ENCODE measurements at places on chromosomes 11 and 22. TPM values are rescaled to one million over a fixed set of nuclear protein-coding genes. Genes with fewer than 3 reads are reported as not detected.

DNA sequence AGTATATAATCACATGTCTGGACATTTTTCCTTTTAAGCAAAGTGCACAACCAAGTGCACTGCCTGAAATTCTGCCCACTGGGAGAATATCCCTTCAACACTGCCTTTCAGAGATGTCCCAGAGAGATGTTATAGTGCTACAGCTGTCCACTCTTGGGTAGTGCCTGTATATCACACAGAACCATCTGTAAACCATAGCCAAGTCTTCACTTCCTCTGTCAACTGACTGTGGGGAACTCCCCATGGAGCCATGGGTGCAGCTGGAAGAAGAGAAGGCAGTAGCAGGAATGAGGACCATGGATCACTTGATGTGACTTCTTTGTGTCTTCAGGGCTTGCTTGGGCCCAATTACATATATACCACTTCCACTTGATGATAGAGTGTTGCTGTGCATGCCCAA is 44.6 kb upstream of the LIN7C start:
- H3K27ac ChIP-seq = no peak overlapping the region
- no peak overlapping the region for H3K4me3 ChIP-seq
- no peaks in the 10 kb centered on the region for H3K36me3 ChIP-seq
- H3K27me3 ChIP-seq = no peaks in the 10 kb centered on the region
- DNase-seq = no peak

DNA sequence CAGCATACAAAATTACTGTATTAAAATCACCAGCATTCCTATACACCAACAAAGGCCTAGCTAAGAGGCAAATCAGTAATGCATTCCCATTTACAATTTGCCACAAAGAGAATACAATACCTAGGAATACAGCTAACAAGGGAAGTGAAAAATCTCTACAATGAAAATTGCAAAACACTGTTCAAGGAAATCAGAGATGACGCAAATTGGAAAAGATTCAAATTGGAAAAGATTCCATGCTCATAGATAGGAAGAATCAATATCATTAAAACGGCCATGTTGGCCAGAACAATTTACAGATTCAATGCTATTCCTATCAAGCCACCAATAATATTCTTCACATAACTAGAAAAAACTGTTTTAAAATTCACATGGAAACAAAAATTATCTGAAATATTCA is 123.0 kb upstream of the ANO5 start:
- no peak for DNase-seq
- H3K27me3 ChIP-seq = no peaks in the 10 kb centered on the region
- no peak overlapping the region for H3K4me3 ChIP-seq
- H3K36me3 ChIP-seq = no peaks in the 10 kb centered on the region
- no peak overlapping the region for H3K27ac ChIP-seq
- no peaks in the 10 kb centered on the region for H3K4me1 ChIP-seq

GRCh38 chr11:8671193-8671612 is 11.3 kb downstream of the TRIM66 start:
- H3K4me1 ChIP-seq = peaks cover 11% of the 10 kb centered on the region
- peak overlapping the region; percentile 30 for H3K27ac ChIP-seq
- no peaks in the 10 kb centered on the region for H3K36me3 ChIP-seq
- peak; percentile 30 for DNase-seq
- no peak overlapping the region for H3K4me3 ChIP-seq

GRCh38 chr11:67418476-67419281 is 3.2 kb downstream of the CARNS1 start:
- H3K27me3 ChIP-seq = no peaks in the 10 kb centered on the region
- H3K4me3 ChIP-seq = no peak overlapping the region
- H3K27ac ChIP-seq = no peak overlapping the region

DNA sequence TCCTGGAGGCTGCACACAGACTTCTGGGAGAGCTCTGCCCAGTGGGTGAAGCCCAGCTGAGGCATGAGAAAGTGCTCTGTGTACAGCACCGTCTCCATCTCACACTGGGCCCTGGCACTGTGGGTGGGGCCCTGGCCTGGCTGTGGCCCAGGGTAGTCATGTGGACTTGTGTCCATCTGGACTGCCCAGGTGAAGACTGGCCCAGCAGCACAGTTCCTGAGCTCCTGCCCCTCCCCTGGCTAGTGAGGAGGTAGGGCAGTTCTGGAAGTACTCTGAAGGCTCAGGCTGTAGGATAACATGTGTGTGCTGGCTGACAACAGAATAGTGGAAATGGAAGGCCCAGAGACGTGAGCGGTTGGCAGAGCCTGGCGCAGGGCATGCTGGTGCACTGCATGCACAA is 35.4 kb downstream of the RSPH14 start:
- no peak overlapping the region for H3K27ac ChIP-seq
- H3K36me3 ChIP-seq = no peaks in the 10 kb centered on the region
- no peaks in the 10 kb centered on the region for H3K4me1 ChIP-seq
- H3K4me3 ChIP-seq = no peak overlapping the region
- peak; percentile 30 for DNase-seq

DNA sequence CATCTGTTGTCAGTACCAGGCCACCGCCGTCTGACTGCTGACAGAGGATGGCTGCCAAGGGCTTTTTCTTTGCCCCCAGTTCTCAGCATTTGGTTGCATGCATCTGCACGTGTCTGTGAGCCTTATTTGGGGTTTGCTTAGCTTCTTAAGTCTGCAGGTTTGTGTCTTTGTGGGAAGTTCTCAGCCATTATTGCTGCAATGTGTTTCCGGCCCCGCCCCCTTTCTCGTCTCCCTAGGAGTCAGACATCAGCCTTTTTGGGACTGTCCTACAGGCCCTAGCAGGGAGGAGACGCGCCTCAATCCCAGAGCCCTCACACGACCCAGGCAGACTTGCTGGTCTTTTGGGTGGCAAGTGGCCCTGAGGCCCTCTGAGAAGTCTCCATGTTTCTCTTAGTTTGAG is 8.0 kb downstream of the MOB2 start:
- no peak for DNase-seq
- no peaks in the 10 kb centered on the region for H3K4me1 ChIP-seq
- H3K36me3 ChIP-seq = no peaks in the 10 kb centered on the region
- no peak overlapping the region for H3K4me3 ChIP-seq

GRCh38 chr22:44735518-44736428 is 16.6 kb upstream of the ARHGAP8 start:
- H3K4me1 ChIP-seq = peaks cover 5% of the 10 kb centered on the region
- H3K4me3 ChIP-seq = no peak overlapping the region
- no peaks in the 10 kb centered on the region for H3K36me3 ChIP-seq
- no peaks in the 10 kb centered on the region for H3K27me3 ChIP-seq
- no peak overlapping the region for H3K27ac ChIP-seq

DNA sequence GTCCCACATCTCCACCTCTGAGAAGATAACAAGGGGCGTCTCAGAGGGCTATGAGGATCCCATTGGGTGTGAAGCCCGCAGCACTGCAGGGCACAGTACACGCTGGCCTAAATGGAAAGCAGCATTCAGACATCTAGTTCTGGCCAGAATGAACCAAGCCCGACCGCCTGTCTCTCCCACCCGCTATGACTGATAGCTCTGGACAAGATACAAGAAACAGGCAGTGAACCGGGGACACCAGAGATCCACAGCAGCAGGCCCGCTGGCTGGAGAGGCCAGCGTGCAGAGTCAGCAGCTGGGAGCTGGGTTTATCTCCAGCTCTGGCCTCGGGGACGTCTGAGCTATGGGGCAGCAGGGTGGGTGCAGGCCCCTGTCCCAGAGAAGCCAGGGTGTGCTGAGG is 9.6 kb downstream of the CERK start:
- H3K27me3 ChIP-seq = no peaks in the 10 kb centered on the region
- no peak for DNase-seq
- H3K4me3 ChIP-seq = no peak overlapping the region
- H3K27ac ChIP-seq = peak overlapping the region; percentile 18
- H3K4me1 ChIP-seq = peaks cover 75% of the 10 kb centered on the region
- H3K36me3 ChIP-seq = no peaks in the 10 kb centered on the region

- no peak for DNase-seq
- peaks cover 5% of the 10 kb centered on the region for H3K4me1 ChIP-seq
- H3K27ac ChIP-seq = no peak overlapping the region
Observed at GRCh38 chr22:38798496-38798895, 4.6 kb upstream of the DNAL4 start.

DNA sequence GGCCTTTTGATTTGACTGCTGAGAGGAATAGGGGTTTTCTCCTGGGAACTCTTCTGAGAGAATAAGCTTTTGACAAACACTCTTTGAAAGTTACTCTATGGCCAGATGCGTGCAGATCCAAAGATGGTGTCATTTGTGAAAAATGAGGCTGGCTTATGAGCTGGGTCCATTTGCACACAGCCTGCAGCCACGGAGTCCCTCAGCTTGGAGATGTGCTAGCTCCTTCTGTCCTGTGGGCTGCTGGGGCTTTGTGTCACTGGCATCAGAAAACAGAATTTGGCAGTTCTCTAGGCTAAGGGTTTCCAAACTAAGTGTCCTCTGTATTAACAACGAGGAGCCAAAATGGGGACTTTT is 702.4 kb downstream of the NTM start:
- H3K4me3 ChIP-seq = no peak overlapping the region
- no peaks in the 10 kb centered on the region for H3K36me3 ChIP-seq
- H3K27me3 ChIP-seq = no peaks in the 10 kb centered on the region
- DNase-seq = no peak
- H3K4me1 ChIP-seq = no peaks in the 10 kb centered on the region
- no peak overlapping the region for H3K27ac ChIP-seq

- H3K27me3 ChIP-seq = no peaks in the 10 kb centered on the region
- no peak overlapping the region for H3K4me3 ChIP-seq
- no peak for DNase-seq
- no peak overlapping the region for H3K27ac ChIP-seq
- no peaks in the 10 kb centered on the region for H3K4me1 ChIP-seq
- H3K36me3 ChIP-seq = no peaks in the 10 kb centered on the region
Observed at GRCh38 chr11:116166573-116167465, 606.0 kb downstream of the BUD13 start.

- H3K4me3 ChIP-seq = no peak overlapping the region
- H3K36me3 ChIP-seq = no peaks in the 10 kb centered on the region
- no peak overlapping the region for H3K27ac ChIP-seq
- no peaks in the 10 kb centered on the region for H3K27me3 ChIP-seq
- no peaks in the 10 kb centered on the region for H3K4me1 ChIP-seq
- DNase-seq = no peak
Observed at GRCh38 chr11:13826505-13827278, 135.8 kb upstream of the SPON1 start.

GRCh38 chr22:31177420-31178162 is 17.6 kb downstream of the RNF185 start:
- no peak overlapping the region for H3K4me3 ChIP-seq
- H3K4me1 ChIP-seq = peaks cover 5% of the 10 kb centered on the region
- H3K27me3 ChIP-seq = no peaks in the 10 kb centered on the region
- H3K27ac ChIP-seq = no peak overlapping the region
- H3K36me3 ChIP-seq = no peaks in the 10 kb centered on the region
- DNase-seq = no peak

GRCh38 chr11:67492801-67493547 is 10.1 kb downstream of the AIP start:
- no peak overlapping the region for H3K4me3 ChIP-seq
- DNase-seq = no peak
- no peak overlapping the region for H3K27ac ChIP-seq
- H3K27me3 ChIP-seq = no peaks in the 10 kb centered on the region
- H3K36me3 ChIP-seq = no peaks in the 10 kb centered on the region

GRCh38 chr11:67468456-67468758 is 644 bp downstream of the TMEM134 start:
- no peak for DNase-seq
- no peaks in the 10 kb centered on the region for H3K36me3 ChIP-seq
- H3K27ac ChIP-seq = peak overlapping the region; percentile 87
- H3K4me3 ChIP-seq = peak overlapping the region; percentile 85
- H3K4me1 ChIP-seq = peaks cover 54% of the 10 kb centered on the region
- no peaks in the 10 kb centered on the region for H3K27me3 ChIP-seq

- DNase-seq = no peak
- no peaks in the 10 kb centered on the region for H3K36me3 ChIP-seq
- no peaks in the 10 kb centered on the region for H3K27me3 ChIP-seq
- no peaks in the 10 kb centered on the region for H3K4me1 ChIP-seq
Observed at GRCh38 chr11:76139314-76139713, 67.0 kb downstream of the WNT11 start.

DNA sequence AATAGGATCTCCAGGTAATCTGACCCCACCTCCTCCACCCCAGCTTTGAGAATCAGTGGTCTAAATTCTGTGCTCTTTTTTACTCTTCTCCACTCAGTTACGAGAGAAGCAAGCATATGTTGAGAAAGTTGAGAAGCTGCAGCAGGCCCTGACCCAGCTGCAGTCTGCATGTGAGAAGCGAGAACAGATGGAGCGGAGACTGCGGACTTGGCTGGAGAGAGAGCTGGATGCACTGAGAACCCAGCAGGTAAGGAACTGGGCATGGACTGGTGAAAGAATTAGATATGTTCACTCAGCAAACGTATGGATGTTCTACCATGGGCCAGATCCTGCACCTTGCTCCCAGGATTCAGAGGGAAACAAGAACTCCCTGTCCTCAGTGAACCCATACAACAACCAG is 85.7 kb downstream of the AMOTL1 start:
- H3K4me3 ChIP-seq = no peak overlapping the region
- no peaks in the 10 kb centered on the region for H3K27me3 ChIP-seq
- no peak for DNase-seq
- H3K4me1 ChIP-seq = no peaks in the 10 kb centered on the region
- no peak overlapping the region for H3K27ac ChIP-seq
- peaks cover 35% of the 10 kb centered on the region for H3K36me3 ChIP-seq

GRCh38 chr11:28820296-28820989 is 712.3 kb downstream of the METTL15 start:
- H3K27ac ChIP-seq = no peak overlapping the region
- H3K4me1 ChIP-seq = no peaks in the 10 kb centered on the region
- DNase-seq = no peak
- H3K36me3 ChIP-seq = no peaks in the 10 kb centered on the region
- H3K27me3 ChIP-seq = no peaks in the 10 kb centered on the region

- H3K36me3 ChIP-seq = no peaks in the 10 kb centered on the region
- DNase-seq = no peak
- H3K4me1 ChIP-seq = no peaks in the 10 kb centered on the region
- no peak overlapping the region for H3K27ac ChIP-seq
- H3K4me3 ChIP-seq = no peak overlapping the region
Observed at GRCh38 chr11:23202611-23203010, 342.3 kb upstream of the CCDC179 start.

- peak overlapping the region; percentile 74 for H3K27ac ChIP-seq
- peak; percentile 96 for DNase-seq
- peaks cover 16% of the 10 kb centered on the region for H3K4me1 ChIP-seq
- H3K27me3 ChIP-seq = no peaks in the 10 kb centered on the region
- H3K4me3 ChIP-seq = no peak overlapping the region
Observed at GRCh38 chr11:108115500-108116140, 5.7 kb upstream of the ACAT1 start.

- peaks cover 36% of the 10 kb centered on the region for H3K4me1 ChIP-seq
- H3K36me3 ChIP-seq = no peaks in the 10 kb centered on the region
- H3K27ac ChIP-seq = no peak overlapping the region
- H3K27me3 ChIP-seq = no peaks in the 10 kb centered on the region
Observed at GRCh38 chr11:20047769-20048154, 112.5 kb downstream of the DBX1 start.

C11orf52 gene
- 4.6 TPM for total RNA-seq

CARD18 gene
- not detected for total RNA-seq

C1QTNF6 gene
- 4.7 TPM for total RNA-seq

OR2D2 gene
- total RNA-seq = not detected

OR51E1 gene
- total RNA-seq = not detected

OR8B4 gene
- not detected for total RNA-seq

SELENOH gene
- 86.1 TPM for total RNA-seq

FOXR1 gene
- not detected for total RNA-seq

OR52L1 gene
- total RNA-seq = not detected

ADAMTS15 gene
- total RNA-seq = 5.3 TPM

Data from body of pancreas (tissue), 4 donors.